ENCODE measurements at places on chromosomes 4 and X.

- DNase-seq, result no peak
Observed at GRCh38 chr4:14877246-14878225, 124.7 kb upstream of the CPEB2 start.

DNA sequence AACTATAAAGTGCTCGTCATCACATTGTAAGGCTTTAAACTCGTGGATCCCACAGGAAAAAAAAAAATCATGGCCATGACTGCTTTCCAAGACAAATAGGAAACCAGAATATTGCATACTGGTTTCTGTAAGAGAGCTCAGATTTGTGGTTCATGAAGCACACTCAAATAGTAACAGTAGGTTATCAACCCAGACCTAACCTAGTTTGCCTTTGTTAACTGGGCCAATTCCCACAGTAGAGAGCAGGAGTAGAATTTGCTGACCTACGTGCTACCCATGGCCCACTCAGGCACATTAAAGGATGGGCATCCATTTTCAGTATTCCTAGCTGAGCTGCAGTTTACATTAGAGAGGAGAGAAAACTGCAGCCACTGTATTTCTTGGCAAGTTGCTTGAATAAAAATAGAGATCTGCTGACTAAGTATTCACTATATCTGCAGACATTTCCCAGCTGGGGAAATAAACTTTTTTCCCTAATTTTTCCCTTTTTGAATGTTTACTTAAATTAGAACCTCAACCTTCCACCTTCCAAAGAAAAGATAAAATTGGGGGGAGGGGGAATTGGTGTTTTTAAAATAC lies 218.5 kb downstream of the SPANXN3 start:
- DNase-seq, result no peak

DNA sequence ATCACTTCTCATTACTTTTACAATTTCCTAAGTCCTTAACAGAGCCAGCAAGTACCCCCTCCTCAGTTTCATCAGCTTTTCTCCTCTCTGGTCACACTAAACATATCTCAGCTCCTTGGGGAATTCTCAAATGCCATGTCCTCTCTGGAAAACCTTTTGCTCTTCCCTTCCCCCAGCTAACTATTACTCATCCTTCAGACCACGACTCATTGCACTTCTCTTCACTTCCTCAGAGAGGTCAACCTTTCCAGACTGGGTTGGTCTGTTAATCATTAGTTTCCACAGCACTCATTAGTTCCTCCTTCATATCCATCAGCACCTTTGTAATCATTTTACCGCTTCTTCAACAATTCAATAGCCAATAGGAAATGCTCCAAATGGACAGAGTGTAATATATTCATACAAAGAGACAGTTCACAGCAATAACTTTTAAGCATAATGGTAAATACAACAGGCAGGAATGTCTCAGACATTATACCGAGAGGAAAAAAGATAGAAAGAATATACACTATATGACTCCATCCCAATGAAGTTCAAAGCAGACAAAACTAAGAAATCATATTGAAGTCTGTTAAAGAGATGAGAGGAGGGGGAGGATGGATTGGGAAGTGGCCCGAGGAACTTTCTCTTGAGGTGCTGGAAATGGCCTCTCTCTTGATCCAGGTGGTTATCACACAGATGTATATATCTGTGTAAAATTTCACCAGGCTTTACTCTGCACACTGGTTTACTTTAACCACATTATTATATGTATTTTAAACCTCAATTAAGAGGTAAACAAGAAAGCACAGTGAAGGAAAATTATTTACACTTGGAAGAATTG lies 39.6 kb downstream of the DDX60L start:
- no peak for DNase-seq

DNA sequence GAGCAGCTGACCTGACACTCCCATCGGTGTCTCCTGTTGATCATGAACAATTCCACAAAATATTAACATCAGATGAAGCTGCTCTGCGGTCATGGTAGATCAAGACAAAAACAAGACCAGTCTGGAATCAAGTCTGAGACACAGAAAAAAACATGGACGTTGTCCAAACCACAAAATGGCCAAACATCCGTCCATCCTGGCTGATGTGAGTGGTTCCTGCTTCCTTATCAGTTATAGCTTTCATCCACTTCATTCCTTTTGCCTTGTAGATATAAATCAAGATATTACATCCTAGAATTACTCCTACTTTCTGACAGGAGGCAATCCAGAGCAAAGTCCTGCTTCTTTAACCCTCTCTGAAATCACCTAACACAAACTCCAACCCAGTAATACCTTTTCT lies 28.8 kb upstream of the PCSK1N start:
- DNase-seq, result no peak

DNA sequence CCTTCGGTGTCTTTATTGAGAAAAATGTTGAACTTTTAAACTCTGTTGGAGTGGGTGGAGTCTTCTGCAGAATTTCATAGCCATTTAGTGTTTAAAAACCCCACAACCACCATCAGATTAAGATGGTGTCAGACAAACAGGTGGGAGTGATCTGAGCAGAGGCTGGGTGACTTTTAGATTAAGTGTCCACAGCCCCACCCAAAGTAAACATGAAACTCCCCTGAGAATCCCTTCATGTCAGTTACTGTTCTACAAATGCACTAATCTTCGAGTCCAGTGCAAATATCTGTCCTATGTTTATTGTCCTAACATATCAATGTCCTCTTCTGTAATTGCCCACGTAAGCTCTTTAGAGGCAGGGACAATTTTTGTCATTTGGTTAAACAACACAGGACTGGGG lies 175.6 kb upstream of the RBPJ start:
- DNase-seq, result no peak

- DNase-seq, result no peak
Observed at GRCh38 chrX:117996408-117996807, 120.2 kb downstream of the KLHL13 start.

GRCh38 chr4:154014407-154015321 lies 225.8 kb upstream of the SFRP2 start:
- no peak for DNase-seq

- no peak for DNase-seq
Observed at GRCh38 chrX:24341795-24342194, 18.6 kb upstream of the SUPT20HL1 start.

DNA sequence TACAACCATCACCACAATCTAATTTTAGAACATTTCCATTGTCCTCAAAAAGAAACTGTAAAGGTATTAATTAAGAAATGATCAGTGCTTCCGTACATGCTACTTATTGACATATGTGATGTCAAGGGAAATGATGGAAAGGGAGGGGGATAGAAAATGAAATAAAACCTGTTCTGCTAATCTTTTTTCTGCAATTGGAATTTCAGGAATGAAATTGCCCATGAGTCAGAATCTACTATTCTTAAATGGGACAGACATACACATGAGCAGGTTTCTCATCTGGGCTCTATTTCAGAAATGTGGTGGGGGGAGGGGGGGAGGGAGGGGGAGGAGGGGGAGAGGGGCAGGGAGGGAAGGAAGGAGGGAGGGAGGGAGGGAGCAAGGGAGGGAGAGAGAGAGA lies 91.0 kb downstream of the SHROOM4 start:
- no peak for DNase-seq

- no peak for DNase-seq
Observed at GRCh38 chr4:181478656-181479055, 764.5 kb upstream of the TENM3 start.

GRCh38 chr4:99893839-99894160 lies 427 bp downstream of the LAMTOR3 start:
- no peak for DNase-seq

- DNase-seq, result no peak
Observed at GRCh38 chr4:137529432-137529831, 2.9 kb downstream of the PCDH18 start.

GRCh38 chr4:153265306-153266047 lies 61.2 kb downstream of the TRIM2 start:
- no peak for DNase-seq

DNA sequence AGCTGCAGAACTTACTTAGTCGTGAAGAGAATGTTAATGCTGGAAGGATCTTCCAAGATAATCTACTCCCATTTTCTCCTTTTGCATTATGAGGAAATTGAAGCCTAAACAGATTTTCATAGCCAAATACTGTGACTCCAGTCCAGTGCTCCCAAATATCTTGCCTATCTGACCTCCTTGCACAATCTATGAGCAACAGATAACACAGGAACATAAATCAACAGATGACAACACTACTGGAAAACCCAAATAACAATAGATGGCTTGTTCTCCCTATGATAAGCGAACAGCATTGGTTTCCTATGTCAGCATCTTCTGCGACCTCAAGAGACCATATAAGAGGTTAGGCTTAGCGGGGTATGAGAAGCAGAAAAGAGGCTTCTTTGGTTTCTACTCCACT lies 88.0 kb downstream of the CORIN start:
- no peak for DNase-seq

- no peak for DNase-seq
Observed at GRCh38 chrX:11445540-11445939, 152.3 kb downstream of the AMELX start.

- no peak for DNase-seq
Observed at GRCh38 chr4:99679204-99679603, 21.6 kb upstream of the C4orf54 start.

GRCh38 chr4:101415962-101416361 lies 68.6 kb upstream of the PPP3CA start:
- DNase-seq, result no peak

All from H7 (cell line).